HTR-8/SVneo (cell line): ENCODE measurements at places on chromosomes 6 and 20.

DNA sequence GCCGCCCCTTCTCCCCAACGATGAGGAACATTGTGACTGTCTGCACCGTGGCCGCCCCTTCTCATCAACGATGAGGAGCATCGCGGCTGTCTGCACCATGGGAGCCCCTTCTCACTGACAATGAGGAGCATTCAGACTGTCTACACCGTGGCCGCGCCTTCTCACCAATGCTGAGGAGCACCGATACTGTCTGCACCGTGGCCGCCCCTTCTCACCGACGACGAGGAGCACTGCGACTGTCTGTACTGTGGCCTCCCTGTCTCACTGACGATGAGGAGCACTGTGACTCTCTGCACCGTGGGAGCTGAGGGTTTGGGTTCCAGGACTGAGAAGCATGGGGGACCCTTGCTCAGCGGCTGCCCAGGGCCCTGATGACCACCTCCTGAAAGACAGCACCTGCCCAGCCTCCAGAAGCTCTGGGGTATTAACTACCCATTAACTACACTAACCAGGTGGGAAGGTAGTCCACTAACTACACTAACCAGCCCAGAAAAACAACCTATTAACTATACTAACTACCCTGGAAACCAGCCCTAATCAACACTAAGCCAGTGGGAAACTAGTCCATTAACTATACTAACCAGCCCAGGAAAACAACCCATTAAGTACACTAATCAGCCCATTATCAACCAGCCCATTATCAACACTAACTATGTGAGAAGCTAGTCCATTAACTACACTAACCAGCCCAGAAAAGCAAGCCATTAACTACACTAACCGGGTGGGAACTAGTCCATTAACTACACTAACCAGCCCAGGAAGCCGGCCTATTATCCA lies 116.9 kb downstream of the TAF4 start:
- no peak for DNase-seq

- DNase-seq, result no peak
These were observed 186.4 kb upstream of the MMS22L start for GRCh38 chr6:97469451-97469850.

DNA sequence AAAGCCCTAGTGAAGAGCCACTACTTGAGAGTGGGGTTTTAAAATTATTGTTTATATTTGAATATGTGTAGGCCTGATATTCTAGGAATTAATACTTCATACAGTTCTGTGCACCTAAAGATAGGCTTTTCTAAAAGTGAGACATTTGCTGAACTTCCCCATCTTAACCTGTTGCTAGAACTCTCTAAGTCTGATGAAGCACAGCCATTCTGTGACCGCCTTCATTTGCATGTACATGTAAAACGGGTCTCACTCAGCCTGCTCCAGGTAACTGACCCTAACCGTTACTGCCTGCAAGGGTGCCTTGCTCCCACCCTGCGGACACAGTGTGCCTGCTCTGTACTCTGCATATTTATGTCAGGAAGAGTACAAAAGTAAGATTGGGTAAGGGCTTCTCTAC lies 44.3 kb upstream of the IRF4 start:
- DNase-seq, result no peak

GRCh38 chr6:135314543-135314942 lies 133.4 kb downstream of the MYB start:
- no peak for DNase-seq

- no peak for DNase-seq
These were observed 1.1 kb upstream of the PBX2 start for GRCh38 chr6:32190911-32191677.

DNA sequence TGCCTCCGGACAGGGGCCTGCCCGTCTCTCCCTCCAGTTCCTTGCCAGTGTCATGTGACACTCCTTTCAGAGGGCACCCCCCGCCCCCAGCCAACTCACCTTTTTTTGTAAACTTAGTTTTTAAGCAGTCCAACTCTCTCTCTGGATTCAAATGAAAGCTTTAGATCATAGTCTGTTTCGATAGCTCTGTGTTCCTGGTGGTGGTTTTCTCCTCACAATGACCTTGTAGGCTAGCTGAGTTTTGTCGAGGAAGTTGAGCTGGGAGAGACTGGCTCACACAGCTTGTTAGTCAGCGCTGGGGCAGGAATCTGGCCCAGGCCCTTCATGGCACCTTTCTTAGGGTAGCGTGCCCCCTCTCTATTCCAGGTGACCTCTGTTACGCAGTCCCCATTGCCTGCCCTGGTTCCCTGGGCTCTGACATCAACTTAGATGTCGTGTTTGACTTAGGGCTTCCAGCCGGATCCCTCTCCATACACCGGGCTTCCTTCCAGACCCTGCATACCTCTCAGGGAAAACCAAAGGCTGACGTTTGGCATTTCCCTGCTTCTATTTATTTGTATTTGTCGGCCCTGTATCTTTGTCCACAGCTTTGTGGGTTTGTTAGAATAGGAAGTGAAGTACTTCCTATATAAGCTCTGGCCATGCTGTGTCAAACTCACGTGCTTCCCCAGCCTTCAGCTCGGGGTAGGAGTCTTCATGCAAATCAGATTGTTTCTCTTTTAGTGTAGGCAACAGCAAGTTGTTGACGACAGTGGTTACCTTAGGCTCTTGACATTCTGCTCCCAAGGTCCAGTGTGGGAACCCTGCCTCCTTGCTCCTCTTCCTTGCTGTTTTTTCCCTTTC lies 12.7 kb downstream of the IGF2R start:
- no peak for DNase-seq

- DNase-seq, result no peak
These were observed 58.5 kb downstream of the TULP4 start for GRCh38 chr6:158370805-158371204.

- DNase-seq, result no peak
These were observed 86.6 kb downstream of the TAF4 start for GRCh38 chr20:61979090-61979489.

DNA sequence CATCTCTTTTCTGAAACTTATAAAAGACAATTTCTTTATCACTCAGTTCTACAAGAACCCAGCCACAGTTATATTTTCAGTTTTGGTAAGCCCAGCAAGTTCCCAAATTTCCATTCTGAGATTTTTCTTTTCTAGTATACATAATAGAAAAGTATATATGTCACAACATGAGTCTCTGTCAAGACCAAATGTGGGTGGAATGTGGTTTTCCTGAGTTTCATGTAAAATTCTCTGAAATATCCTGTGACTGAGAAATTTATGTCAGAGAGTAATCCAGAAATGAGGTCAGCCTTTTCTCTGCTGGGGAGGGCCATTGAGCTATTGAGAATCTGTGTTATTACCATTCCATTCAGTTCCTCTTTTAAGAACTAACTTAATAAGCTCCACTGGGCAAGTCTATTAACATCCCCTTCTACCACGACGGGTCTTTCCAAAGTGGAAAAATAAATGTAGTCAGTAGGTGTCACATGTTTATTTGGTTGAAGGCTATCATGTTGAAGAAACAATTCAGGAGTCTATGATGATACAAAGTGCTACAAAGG lies 100.7 kb upstream of the HMGN3 start:
- no peak for DNase-seq

DNA sequence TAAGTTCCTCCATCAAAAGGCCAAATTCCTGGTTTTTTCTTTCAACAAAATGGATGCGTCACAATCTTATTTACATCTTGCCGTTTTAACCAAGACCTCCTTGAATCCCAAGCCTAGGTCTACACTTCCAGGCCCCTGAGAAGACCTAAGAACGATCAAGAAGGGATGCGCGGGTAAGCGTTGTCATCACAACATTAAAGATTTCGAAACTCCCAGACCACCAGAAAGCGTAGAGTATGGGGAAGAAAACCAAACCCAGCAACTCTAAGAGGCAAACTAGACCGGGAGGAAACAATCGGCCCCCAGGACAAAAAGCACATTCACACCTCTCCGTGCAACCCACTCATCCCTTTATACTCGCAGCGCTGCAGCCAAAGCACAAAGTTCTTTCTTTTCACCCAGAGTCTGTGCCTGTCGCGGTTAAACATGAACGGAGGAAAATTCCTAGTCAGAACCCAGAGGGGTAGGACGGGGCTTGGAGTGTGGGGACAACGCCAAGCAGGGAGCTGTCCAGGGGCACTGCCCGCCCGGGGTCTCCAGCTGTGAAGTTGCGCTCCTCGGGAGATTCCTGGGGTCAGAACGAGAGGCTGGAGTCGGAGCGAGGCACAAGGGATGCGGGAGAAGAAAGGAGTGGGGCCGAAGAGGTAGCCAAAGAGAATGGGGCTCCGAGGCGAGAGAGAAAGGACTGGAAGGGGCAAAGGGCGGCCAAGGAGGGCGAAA lies 725 bp downstream of the OSER1 start:
- no peak for DNase-seq

DNA sequence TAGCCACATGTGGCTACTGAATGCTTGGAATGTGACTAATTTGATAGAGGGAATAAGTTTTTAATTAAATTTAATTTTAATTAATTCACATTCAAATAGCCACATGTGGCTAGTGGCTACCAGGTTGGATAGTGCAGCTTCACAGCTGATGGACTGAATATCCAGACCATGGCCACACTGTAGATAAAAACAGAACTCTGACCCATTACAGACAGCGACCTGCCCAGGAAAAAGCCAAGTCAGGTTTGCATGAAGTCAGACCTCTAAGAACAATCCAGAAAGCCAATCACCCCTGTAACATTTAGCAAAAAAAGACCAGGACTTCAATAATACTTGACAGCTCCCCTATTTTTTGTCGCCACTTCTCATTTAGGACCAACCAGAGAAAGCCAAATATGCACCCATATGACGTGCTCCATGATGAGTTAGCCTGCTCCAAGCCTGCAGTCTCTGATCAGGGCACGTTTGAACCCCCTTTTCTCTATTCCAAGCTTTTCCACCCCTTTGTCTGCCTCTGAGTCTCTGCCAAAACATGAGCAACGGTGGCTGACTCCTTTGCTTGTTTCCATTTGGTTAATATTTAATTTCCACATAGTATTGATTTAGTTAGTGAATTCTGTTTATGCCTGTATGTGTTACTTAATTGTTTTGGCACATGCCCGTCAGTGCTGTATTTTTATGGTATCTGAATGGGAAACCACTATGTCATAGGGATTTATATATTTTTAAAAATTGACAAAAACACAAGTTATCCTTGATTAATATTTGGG lies 636.3 kb downstream of the UTRN start:
- DNase-seq, result no peak

DNA sequence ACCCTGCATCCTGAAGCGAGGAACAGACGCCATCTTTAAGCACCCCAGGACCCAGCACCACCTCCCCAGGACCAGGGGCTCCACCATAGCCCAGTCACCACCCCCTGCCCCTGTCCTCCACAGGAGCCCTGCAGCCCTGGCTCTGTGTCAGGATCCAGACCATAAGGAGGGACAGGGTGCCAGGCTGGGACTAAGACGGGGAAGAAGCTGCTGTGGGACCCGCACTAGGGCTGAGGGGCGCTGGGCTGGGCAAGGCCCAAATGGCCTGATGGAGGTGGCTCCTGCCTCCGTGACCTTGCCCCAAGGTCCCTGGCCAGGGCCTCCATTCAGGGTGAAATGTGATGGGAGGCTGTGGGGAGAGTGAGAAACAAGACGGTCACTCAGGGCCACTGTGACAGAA lies 385.6 kb downstream of the TAF4 start:
- no peak for DNase-seq

DNA sequence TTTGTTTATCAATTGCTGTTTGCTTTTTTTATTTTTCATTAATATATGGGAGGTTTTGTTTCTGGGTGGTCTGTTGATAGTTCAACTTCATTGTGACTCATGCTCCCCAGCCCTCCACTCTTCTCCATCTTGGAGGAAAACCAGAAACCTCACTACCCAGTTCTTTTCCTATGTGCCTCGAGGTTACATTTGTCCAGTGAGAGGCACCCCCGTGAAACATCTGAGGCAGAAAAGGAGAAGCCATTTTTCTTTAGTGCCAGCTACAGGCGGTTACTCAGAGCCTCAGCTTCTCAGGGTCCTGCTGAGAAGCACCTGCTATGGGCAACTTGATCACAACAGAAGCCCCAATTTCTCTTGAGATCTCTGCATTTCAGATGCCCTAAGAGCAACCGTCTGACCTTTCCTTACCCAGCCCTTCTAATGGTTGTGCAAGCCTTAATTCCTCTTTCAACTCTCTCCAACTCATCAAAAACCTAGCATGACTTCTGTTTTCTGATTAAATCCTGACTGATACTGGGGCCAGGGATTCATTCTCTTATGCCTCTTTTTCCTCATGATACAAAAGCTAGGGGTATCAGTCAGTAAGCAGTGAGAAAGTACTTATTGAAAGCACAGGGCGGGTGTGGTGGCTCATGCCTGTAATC lies 144.6 kb downstream of the ELOVL4 start:
- DNase-seq, result no peak

DNA sequence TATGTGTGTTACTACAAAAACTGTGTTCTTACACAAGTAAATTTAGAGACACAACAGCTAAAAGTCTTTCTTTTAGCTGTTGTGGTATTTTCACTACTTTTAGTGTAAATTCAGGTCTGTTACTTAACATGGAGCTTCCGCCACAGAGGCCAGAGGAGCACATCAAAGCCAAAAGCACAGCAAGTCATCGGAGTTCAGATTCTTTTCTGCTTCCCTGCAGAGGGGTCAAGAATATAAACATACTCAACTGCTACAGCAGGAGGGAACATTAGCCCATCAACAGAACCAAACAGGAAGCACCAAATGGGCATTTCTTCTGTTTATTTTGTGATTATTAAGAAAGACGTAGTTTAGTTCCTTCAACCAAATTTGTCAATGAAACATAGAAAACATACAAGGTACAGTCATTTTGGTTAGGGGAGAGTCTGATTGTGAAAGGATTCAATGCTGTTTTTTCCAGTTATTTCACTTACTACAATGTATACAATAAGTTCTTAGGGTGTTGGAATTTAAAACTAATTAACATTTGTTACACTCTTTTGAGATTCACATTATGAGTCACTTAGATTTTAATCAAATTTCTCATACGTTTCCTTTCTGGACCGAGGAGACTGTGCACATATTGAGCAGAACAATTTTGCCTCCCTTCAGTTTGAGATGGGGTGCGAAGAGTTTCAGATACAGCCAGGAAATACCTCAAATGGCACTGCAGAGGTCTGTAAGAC lies 42.8 kb upstream of the DSE start:
- no peak for DNase-seq

DNA sequence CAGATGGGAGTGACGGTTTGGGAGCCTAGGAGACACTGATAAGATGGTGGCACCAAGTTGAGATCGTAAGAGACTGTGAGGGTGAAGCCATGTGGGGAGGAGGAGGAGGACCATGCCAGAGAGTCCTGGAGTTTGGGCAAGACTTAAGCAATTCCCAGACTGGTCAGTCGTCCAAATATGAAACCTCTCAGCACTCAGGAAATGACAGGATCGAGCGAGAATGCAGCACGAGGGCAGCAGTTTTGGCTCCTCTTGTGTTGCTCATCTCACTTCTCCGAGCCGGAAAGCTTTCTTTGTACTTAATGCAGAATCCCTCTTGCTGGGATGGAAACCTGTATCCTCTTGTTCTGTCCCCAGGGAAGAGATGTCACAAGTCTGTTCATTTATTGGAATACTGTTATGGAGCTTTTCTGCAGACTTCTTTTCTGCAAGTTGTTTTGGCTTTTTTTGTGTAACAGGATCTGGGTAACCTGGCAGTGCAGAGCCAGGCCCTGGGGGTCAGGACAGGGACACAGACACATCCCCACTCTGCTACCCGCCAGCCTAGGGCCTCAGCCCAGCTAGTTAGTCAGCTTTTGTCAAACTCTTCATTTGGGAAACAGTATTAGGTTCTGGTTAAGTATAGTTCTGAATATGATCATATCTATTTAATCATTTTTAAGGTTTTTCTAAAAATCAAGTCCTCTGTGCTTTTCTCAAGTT lies 34.3 kb downstream of the FNDC1 start:
- DNase-seq, result peak; percentile 57

GRCh38 chr6:25248123-25248522 lies 31.1 kb upstream of the CARMIL1 start:
- DNase-seq, result peak; percentile 38

- DNase-seq, result no peak
These were observed 592.7 kb upstream of the BTBD3 start for GRCh38 chr20:11324990-11325389.
